ENCODE measurements at places on chromosomes 2 and 18. TPM values are rescaled to one million over a fixed set of nuclear protein-coding genes. Genes with fewer than 3 reads are reported as not detected.

DNA sequence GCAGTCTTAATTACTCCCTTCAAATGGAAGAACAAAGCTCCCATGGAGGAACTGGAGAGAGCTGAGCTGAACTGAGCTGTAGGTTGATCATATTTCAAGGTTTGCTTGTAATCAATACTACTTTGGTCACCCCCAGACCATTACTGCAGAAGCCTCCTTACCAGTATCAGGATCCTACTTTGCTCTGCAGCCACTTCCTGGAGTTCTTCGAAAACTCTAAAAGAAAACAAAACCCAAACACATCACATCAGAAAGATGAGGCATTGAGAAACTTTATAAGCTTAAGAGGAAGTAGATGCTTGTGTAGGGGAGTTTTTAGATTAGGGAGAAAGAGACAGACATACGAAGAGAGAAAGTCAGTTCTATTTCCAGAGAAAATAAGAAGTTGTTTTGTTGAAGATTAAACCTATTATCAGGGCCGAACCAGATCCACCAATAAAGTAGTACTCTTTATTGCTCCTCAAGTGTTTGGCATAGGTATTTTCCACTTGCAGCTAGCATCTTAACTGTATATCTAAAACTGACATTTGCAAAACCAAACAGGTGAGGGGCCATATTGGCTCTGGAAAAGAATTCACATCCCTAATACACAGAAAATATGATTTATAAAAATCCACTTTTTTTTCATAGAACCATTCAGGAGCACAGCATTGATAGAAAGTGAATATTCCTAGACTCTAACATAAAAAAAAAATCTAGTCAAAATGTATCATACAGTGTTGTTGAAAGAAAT, 166.9 kb upstream of the KLF7 start:
- DNase-seq, result no peak

- DNase-seq, result no peak
Measured at GRCh38 chr2:46183426-46183825, 113.8 kb upstream of the EPAS1 start.

GRCh38 chr2:43269074-43269572, 42.7 kb upstream of the ZFP36L2 start:
- no peak for DNase-seq

DNA sequence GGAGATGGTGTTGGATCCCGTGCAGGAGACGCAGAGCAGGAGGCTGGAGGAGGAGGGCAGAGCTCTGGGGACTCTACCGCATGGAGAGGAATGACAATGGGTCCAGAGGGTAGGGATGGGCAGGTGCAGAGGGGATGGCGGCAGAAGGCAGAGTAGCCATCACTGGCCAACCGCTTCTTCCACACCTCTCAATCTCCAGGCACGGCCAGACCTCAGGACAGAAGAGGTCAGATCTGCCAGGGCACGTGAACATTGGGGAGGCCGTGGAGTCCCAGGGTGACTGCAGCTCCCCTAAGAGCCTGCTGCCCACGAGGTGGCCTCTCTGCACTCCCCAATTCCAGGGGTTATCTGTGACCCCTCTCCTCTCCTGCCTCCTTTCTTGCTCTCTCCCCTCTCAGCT, 162.7 kb upstream of the HDAC4 start:
- no peak for DNase-seq

The CNTNAP5 gene
- total RNA-seq, result not detected

The GTF2A1L gene
- total RNA-seq, result not detected

The CAPN13 gene
- not detected for total RNA-seq

The DYNAP gene
- total RNA-seq, result not detected

Data from CD4-positive, alpha-beta memory T cell (primary cell).